ENCODE measurements at places on chromosomes 4 and X.

- DNase-seq = no peak
Observed at GRCh38 chrX:13279279-13280018, 40.4 kb downstream of the ATXN3L start.

GRCh38 chr4:86306816-86307215 lies 53.0 kb downstream of the MAPK10 start:
- no peak for DNase-seq

DNA sequence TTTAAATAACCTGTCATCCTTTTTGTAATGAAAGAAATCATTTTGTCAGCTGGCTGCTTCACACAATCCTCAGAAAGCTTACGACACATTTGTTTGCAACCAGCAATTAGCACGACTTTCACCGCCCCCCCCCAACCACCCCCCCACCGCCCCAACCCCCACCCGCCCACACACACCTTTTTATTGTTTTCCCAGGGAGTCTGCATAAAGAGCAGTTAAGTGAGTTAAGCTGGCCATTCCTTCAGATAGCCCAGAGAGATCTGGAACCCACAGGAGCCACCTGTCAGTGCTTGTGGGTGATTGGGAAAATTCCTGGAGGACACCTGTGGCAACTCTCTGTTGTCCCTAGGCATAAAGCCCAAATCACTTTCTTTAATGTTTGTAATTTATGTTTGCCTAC lies 175.7 kb upstream of the FMR1 start:
- DNase-seq = no peak

DNA sequence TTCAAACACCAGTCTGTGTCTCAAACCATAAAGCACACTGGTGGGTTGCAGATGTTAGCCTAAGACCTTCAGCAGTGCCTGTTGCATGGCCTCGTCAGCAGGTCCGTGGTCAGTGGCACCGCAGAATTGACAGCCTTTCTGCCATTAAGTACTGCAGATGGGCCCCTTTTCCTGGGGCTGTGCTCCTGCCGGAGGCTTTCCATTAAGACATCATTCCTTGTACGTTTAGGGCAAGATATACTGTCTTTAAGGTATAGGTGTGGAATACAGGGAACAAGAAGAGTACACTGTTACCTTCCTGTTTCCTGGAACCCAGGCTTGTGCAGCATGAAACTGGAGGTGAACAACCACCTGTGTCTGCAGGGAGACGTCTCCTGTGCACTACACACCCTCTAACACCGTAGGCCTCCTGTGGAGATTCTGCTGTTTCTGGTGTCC lies 67.9 kb upstream of the WDR1 start:
- DNase-seq = no peak

GRCh38 chr4:187469627-187470026 lies 525.9 kb upstream of the ZFP42 start:
- no peak for DNase-seq

- DNase-seq = no peak
Observed at GRCh38 chr4:169249999-169250398, 20.8 kb downstream of the SH3RF1 start.

Data from bronchial epithelial cell (primary cell).